ENCODE measurements at places on chromosomes 12 and 14.

DNA sequence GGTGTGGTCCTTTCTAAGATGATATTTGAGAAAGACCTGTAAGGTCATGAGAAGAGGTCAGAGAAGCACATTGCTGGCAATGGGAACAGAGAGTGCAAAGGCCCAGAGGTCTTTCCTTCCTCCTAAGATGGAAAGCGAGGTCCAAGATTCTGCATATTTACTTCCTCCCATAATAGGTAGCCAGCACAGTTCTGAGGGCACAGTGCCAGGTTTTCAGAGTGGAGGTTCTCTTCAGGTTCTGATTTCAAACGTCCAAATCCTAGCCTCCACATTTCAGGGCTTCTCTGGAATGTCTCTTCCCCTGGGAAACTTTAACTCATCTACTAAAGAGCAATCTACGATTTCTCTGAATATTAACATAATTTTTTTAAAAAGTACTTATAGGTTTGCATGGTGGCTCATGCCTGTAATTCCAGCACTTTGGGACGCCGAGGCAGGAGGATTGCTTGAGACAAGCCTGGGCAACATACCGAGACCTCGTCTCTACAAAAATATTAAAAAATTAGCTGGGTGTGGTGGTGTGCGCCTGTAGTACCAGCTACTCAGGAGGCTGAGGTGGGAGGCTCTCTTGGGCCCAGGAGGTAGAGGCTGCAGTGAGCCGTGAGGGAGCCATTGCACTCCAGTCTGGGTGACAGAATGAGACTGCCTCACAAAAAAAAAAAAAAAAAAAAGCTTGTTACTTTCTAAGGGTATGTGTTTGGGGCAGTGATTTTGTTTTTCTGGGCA lies 526 bp upstream of the MRPL42 start:
- no peak for DNase-seq

DNA sequence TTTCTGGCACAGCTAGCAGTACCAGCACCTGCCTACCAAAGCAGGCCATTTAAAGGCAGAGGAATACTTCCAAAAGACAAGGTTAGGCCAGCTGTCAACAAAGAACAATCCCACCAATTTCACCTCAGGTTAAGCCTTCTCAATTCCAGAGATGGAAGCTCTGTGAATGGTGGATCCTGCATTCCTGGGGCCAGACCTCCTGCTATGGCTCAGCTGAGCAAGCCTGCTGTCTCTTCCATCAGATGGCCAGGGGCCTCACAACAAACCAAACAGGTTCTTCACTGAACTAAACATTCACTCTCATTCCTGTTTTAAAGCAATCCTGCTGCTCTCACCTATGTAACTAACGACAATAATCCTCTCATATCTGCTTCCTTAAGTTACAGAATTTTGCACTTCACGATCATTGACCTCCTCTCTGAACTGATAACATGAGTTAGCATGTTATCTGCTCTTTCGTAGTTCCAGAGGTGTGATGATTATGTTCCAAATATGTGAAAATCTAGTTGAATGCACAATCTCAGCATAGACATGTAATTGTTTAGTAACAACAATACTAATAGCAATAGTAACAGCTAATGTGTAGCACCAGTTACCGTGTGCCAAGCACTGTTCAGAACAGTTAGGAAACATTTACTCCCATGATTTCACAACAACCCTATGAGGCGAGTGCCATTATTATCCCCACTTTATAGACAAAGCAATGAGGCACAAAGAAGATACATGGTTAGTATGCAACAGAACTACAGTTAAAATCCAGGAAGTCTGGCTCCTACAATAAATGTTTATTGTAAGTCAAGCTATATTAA lies 73.2 kb downstream of the SLC2A13 start:
- DNase-seq: no peak

DNA sequence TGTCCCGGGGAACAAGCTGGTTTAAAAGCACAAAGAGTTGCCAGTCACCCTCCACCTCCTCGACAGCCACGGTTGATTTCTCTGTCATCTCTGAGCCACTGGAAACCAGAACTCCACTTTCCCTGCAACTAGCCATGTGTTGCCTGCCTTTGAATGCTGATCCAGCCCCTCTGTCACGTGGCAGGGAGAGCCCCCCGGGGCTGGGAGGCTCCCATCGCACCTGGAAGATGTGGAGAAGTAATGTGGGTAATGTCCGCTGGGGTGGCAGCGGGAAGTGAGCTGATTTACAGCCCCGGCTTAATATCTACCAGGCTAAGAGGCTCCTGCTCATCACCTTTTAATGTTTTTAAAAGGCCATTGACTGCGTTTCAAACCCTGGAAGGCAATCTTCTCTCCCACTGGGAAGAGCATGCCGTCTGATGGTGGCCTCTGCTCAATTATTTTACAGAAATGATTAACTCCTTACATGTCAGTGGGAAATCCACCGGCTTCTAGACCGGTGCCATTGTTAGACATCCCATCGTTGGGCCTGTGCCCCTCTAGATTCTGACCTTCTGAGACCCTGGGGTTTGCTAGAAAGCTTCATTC lies 7.4 kb downstream of the PRIMA1 start:
- no peak for DNase-seq

DNA sequence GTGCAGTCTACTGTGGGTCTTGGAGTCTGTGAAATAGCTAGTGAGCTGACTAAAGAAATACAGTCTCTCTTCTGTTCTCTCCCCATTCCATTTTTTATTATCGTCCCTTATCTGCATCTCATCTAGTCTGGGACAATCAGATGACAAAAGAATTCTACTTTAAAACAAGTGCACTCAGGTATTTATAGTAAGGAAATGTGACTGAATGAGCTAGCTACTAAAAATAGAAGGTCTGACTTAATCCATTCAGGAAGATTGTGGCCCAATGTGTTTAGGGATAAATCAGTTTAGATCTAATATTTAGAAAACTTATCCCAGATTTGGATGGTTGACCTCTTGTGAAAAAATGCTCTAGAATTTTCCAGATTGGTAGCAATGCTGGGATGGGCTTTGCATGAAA lies 126.8 kb upstream of the NRXN3 start:
- DNase-seq: no peak
